Glutamatergic neuron (in vitro differentiated cells): ENCODE measurements at places on chromosomes 1 and 21.

- DNase-seq, result no peak
These were observed 11.1 kb upstream of the GJB5 start for GRCh38 chr1:34743775-34744174.

DNA sequence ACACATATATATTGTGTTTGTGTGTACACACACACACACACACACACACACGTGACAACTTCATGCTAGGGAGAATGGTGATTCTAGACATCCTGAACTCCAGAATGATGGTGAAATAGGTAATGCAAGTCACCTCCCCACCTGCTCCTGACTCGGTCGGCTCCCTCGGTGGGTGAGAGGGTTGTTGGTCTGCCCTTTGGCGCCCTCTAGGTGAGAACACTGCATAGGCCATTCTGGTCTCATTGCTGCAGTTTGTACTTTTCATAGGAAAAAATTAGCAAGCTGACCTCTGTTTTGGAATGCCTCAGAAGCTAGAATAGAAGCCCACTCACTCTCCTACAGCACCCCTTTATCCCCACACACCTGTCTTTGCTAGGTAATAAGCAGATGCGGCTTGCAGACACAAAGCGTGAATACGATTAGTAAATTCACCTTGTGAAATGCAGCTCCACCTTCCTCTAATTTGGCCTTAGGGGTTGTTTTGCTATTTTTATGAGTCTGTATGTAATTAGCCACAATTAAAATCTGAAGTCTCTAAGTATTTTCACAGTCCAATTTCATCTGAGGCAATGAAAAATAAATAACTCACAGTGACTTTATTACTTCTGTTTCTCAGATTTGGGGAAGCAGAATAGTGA lies 130.0 kb upstream of the KCNJ15 start:
- peak; percentile 84 for DNase-seq

DNA sequence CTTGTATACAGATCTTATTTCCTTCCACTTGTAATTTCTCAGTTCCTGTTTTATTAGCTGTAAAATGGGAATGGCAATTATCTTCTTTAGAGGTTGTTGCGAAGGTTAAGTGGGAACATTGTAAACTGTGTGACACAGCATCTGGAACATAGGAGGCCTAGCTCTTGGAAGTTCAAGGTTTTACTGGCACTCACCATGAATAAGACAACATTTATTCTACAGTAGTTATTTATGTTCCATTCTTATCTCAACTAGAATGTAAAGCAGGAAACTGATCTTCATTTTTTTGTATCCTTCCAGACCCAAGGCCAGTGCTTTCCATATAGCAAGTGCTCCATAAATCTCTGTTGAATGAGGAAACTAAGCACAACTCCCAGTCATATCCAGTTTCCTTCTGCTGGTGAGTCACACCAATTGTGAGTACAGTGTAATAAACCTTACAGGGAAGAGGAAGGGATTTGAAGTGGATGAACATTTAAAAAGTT lies 1.4 kb downstream of the BCL10 start:
- no peak for DNase-seq

DNA sequence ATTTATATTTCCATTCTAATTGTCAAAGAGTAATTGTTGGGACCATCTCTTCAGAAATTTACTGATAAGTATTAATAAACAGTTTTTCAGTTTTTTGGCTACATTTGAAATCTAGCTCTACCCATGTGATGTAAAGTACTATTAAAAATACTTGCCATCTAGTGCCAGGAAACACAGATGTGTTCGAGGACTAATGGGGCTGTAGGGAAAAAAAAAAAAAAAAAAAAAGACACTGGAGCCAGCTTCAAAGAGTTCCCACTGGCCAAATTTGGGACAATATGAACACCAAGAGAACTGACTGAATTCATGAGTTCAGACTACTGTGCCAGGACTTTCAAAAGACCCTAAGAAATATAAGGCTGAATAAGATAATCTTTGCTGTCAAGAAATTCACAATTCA lies 65.2 kb upstream of the GFI1 start:
- no peak for DNase-seq

DNA sequence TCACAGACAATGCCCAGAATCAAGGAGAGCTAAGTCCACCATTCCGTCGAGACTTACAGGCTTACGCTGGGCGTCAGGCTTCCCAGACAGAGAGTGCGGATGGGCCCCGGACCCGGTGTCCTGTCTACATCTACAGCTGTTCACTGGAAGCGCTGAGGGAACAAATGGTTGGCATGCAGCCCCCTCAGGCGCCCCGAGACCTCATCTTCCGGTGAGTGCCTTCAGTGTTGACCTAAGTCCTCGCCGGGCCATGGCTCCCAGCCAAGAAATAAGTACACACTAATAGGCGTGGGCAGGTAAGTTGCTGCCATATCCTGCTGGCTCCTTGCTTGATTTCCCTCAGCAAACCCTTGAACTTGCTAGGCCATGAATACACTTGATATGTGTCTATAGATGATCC lies 26.2 kb downstream of the HYI start:
- no peak for DNase-seq

- DNase-seq, result no peak
These were observed 105.3 kb upstream of the SLC45A1 start for GRCh38 chr1:8212580-8213031.

- no peak for DNase-seq
These were observed 19.5 kb upstream of the ARHGEF10L start for GRCh38 chr1:17520041-17520440.

- DNase-seq, result no peak
These were observed 17.1 kb downstream of the ZBTB17 start for GRCh38 chr1:15958793-15959192.

DNA sequence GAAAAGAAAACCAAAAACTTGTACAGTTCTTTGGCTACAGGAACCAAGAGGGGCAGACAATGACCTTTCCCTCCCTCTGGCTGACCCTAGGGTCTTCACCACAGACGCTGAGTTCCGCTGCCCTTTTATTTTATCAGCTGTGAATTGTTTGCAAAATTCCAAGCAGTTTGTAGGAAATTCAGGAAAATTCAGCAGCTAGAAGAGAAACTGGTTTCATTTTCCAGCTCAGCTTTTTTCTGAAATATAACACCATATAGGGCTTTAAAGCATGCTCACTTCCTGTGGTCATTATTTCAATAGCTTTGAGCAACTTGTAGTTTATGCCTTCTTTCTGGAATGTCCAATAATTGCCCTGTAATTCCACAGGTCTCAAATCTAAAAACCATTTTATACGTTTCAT lies 5.5 kb upstream of the PIK3R3 start:
- DNase-seq, result no peak

- DNase-seq, result no peak
These were observed 26.9 kb downstream of the UCK2 start for GRCh38 chr1:165854101-165854845.

GRCh38 chr1:109894823-109895719 lies 15.6 kb upstream of the CSF1 start:
- DNase-seq, result no peak

DNA sequence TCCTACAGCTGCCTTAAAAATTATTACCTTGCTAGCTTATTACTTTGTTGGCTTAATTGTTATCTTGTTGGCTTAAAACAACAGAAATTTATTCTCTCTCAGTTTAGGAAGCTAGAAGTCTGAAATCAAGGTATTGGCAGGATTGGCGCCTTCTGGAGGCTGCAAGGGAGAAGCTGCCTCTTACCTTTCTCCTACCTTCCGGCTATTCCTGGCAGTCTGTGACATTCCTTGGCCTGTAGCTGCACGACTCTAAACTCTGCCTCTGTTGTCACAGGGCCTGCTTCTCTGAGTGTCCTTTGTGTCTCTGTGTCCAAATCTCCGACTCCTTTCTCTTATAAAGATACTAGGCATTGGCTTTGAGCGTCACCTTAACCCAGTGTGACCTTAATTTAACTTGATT lies 579.9 kb upstream of the B3GALT2 start:
- no peak for DNase-seq

DNA sequence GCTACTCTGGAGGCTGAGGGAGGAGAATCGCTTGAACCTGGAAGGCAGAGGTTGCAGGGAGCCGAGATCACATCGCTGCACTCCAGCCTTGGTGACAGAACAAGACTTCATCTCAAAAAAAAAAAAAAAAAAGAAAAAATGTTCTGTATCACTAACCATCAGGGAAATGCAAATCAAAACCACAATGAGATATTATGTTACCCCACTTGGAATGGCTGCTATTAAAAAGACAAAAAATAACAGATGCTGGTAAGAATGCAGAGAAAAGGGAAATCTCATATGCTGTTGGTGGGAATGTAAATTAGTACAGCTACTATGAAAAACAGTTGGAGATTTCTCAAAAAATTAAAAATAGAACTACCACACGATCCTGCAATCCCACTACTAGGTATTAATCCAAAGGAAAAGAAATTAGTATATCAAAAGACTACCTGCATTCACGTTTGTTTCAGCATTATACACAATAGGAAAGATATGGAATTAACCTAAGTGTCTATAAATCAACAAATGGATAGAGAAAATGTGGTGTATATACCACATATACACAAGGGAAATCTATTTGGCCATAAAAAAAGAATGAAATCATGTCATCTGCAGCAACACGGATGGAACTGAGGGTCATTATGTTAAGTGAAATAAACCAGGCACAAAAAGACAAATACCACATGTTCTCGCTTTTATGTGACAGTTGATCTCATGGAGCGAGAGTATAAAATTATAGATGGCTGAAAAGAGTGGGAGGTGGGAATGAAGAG lies 62.6 kb downstream of the ABL2 start:
- no peak for DNase-seq

DNA sequence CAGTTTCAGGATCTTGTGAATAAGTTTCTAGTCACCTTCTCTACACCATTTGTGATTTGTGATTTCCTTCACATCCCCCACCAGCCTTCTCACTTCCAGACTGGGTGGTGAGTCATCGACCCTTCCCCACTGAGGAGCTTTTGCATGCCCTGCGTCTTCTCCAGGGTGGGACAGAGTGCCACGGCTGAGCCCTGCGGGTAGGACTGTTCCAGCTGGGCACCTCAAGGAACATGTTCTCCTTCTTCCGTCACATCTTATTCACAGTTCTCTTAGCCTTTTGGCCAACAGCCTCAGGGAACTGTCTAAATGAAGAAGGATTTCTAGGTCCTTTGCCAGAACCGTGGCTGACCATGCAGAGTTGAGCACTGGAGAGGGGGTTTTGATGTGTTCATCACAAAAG lies 116.5 kb downstream of the TMEM53 start:
- no peak for DNase-seq

DNA sequence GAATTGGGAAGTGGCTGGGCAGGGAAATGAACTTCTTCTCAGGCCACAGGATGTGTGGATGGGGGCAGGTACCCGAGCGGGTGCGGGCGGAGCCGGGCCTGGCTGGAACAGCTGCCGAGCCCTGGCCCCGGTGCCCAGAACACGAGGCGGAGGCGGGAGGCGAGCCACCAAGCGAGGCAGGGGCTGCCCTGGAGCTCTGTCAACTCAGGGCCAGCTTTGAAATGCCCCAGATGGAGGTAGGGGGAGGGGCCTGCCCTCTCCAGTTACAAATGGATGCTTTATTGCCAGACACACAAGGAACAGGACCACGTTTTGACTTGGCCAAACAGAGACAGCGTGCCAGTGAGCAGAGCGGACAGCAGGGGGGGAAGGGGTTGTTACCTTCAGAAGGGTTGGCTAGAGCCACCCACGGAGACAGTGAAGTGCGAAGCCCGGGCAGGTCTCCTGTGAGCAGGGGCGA lies 240.4 kb downstream of the SDCCAG8 start:
- peak; percentile 74 for DNase-seq

DNA sequence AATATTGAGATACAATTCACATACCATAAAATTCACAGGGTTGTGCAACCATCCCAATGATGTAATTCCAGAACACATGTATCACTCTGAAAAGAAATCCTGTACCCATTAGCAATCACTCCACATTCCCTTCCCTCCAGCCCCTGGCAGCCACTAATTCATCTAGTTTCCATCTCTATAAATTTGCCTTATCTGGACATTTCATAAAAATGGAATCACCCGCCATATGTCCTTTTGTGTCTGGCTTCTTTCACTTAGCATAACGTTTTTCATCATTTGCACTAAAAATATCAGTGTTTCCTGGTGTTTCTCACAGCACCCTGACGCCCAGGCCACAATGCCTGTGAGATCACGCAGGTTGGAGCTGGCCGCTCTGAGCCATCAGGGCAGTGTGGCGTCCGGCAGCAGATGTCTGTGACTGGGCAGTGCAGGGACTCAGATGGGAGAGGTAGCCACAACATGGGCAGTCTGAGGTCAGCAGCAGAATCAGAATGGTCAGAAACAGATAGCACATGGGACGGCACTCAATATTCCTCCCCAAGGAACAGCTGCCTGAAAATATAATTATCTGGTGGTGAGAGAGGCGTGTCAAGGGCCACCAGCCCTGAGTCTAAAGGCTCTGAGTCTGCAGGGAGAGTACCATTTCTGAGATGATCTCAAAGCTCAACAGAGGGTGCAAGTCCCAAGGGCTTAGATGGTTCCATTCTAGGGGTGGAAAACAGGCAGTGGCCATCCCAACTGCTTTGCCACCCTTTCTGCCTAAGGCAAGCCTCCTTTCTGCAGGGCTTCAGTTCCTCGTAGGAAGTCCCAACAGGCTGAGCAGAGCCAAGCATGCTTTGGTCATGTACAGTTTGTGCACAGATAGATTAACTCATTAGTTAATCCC lies 129.4 kb upstream of the EDN2 start:
- DNase-seq, result peak; percentile 83

DNA sequence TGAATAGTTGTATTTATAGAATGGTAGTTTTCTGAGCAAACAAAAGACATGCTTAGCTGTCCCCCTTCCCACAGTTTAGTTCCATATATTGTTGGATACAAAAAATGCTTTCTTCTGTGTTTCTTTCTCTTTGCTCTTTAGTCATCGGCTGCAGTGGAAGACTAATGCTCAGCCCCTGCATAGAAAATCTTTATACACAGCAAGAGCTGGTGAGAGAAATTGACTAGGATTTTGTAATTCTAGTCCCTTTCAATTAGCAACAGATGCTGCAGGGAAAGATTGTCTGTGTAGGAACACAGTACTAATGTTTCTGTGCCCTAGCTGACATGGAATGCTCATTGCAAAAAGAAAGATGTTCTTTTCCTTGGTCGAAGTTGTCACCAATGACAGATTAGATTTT lies 200.9 kb downstream of the RPS6KC1 start:
- no peak for DNase-seq

- no peak for DNase-seq
These were observed 2.1 kb downstream of the FHAD1 start for GRCh38 chr1:15249081-15249480.

DNA sequence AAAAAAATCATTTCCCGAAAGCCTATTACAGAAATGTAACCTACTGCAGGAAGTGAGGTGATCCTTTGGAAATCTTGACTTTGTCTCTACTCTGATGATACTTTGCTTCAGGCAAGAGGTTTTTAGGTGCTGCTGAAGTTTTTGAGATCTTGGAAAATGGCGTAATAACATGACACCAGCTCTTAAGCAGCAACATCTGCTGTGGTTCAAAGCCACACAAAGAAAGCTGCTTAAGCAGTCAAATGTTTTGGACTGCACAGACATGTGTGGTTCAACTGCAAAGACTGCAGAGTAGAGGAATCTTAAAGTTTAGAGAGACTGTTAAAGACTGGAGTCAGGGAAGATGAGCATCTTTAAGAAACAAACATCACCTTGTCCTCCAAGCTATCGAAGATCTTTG lies 139.0 kb downstream of the RASAL2 start:
- DNase-seq, result no peak

GRCh38 chr1:5743435-5744095 lies 248.7 kb downstream of the NPHP4 start:
- no peak for DNase-seq

GRCh38 chr21:33403786-33404585 lies 773 bp downstream of the IFNGR2 start:
- peak; percentile 72 for DNase-seq
